Stimulated activated CD4-positive, alpha-beta T cell treated with anti-CD3 and anti-CD28 coated beads, Interleukin-2, amount 100 ng/mL, for 24 hours (primary cell): ENCODE measurements at places on chromosomes 3 and 15.

DNA sequence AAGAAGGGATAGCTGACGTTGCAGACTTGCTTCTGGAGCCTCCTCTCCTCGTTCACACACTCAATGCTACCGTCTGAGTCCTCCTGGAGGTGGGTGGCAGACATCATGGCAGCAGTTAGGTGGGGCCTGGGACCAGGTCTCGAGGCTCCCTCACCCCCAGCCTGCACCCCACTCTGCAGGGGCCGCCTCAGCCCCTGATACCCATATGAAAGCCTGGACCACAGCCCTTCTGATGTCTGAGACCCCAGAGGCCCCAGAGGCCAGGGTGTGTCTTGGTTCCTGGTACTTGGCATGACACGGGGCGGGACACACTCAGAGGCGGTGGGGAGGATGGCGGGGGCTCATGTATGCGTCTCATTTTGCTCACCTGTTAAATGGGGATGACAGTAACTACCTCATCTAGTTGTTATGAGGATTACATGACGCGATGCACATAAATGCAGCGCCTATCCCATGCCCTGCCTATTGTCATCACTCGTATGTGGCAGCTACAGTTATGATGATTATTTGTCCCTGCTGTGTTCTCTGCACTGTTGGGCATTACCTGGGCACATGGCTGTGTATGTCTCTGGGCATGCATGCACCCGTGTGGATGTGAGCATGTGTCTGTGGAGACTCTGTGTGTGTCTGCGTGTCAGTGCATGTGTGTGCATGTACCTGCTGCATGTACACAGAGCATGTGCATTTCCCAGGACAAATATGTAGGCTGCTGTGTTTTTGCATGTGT is 39.9 kb downstream of the FEM1B start:
- no peak for DNase-seq

DNA sequence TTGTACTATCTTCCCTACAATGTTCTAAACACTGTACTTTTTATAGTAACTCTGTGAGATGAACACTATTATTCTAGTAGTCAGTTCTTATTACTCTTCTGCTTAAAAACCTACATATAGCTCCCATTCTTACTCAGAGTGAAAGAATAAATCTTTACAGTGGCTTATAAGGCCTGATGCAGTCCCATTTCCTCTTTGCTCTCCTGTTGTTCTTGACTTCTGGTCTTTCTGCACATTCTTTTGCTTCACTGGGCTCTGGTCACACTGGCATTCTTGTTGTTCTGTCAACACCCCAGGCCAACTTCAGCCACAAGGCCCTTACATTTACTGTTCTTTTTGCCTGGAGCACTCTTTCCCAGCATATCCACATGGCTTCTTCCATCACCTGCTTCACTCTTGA is 58.2 kb upstream of the TP63 start:
- DNase-seq: no peak

DNA sequence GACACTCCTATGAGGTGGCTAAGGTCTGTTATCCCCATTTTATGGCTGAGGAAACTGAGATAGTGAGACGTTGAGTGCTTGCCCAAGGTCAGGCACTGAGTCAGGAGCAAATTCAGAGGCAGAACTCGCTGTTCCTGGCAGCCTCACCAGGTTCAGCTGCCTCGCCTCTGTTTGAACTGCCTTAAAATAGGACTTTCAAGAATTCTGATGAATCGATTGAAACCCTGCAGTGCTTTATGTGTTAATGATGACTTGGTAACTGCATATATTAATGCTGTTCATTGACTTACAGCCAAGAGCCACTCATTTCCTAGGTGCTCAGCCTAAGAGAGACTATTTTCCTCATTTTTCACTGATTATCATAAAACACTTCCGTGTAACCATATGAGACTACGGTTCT is 79.5 kb upstream of the BHLHE40 start:
- no peak for DNase-seq

- no peak for DNase-seq
Observed at GRCh38 chr15:32877252-32878019, 159.6 kb downstream of the GREM1 start.

DNA sequence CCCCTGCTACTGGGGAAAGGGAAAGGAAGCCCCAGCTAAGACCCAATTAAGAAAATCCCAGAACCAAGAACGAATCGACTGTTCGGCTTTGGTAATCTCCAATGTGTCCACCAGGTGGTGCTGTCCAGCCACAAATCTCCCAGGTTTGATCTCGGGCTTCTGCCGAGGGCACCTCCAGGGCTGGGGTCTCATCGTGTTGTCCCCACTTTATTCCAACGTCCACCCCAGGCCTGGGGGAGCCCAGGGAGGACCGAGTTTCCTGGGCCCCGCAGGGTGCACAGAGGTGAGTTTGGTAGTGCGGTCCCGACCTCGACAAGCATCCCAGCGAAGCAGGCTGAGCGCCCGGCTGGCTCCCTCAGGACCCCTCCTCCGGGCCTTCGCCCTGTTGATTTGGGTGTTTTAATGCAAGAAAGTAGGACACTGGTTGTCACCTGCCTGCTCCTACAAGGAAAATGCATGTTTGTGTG is 185.1 kb downstream of the GOLGA6L6 start:
- DNase-seq: peak; percentile 90

DNA sequence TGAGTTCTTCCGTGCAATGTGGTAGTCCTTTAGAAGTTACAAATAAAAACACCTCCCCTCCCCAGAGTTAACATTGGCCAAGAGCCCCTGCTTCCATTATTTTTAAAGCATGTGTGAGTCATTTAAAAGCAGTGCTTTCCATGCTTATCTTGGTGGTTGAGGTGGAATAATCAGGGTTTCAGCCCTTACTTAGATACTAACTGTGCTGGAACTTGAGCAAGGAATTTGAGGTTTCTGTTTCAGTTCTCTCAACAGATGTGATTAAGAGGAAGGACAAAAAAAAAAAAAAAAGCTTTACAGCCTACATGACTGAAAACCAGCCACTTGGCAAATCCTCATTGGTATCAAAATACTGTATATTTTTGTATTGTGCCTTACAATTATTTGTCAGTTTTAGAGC is 64.5 kb downstream of the CGNL1 start:
- DNase-seq: no peak

DNA sequence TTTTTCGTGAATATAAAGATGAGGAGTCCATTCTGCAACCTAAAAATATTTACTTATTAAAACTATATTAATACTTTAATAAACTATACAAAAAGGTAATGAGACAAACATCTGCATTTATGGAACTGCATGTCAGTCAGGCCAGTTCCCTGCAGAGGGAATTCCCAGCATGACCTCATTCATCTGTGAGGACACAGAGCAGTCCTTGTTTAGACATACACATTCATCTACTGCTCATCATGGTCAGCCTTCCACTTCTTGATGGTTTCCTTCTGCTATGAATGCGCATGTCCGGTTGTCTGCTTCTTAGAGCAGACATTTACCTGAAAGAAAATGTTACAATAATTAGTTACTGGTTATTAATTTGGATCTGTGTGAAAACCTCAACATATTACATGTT is 3.3 kb upstream of the ACTR8 start:
- no peak for DNase-seq

DNA sequence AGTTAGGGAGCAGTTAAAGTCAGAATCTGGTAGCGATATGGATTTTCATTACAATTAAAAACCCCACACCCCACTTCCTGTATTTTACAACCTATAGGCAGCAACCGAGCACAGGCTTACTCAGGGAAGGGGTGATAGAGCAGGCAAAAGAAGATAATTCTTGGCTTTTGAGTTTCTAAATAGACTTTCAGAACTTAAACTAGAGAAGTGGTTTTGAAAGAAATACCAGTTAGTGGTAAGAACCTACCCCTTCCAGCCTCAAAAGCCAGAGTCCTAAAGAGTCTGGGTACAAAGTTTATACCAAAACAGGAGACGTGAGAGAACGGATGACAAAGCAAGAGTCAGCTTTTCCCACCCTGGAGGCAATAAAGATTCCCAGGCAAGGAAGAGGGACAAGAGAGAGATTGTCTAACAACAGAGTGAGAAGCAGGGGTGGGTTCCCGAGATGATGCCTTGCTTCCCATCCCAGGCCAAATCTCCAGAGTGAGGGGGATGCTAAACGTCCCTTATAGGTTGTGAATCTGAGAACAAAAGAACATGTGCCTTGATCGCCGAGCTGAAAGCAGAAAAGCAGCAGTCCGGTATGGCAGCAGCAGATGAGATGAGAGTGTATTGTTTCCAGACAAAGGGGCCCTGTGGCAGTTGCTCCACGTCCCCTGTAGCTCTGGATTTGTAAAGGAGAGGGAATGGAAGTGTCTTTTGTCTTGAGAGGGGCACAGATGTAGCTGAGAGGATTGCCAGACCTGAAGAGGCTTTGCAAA is 36.8 kb downstream of the KLHL6 start:
- DNase-seq: no peak

- DNase-seq: no peak
Observed at GRCh38 chr3:110528305-110529121, 543.1 kb upstream of the NECTIN3 start.

DNA sequence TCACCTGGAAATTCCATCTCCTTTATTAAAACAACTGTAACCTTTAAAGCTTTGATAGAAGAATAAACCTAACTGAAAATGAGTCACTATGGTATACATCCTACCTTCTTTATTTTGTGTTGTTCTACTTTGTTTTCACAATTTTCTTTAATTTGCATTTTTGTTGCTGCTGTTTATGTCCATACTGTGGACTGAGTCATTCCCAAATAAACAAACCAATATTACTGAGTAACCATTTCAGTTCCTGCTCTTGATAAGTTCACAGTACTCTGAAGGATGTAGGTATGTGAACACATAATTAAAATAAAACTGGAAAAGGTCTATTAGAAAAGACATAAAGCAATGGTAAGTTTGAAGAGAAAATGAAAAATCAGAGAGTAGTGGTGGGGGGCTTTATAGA is 528.5 kb upstream of the GOLIM4 start:
- DNase-seq: no peak

DNA sequence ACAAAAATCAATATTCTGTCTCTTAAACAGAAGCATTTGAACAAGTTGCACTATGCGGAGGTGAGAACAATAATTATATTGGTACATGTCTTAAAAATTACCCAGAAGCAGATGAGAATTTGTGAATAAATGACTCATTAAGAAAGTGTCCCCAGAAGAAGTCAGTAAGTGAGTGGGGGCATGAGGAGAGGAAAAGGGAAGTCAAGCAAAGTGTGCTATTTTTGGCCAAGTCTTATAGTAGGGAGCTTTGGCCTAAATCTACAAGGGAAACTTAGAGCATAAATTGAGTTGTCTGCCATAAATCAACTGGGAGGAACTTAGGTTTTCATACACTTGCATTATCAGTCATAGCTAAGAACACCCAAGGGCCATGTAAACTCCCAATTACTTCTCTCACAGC is 86.9 kb upstream of the SATB1 start:
- no peak for DNase-seq

DNA sequence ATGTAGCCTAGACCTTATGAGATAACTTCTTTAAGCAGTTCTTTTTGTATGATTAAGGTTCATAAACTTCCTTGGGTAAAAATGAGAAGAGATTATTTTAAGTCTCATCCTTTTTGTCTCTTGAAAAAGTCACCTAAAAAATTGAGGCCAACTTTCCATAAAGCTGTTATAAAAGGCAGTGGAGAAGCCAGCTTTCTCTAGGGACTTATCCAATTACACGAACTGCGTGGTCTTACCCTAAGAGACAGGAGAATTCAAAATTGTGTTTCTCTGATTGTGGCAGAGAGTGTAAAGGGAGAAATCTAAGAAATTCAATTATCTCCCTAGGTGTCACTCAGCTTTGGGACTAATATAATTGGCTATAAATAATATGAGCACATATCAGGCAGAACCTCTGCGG is 262.0 kb downstream of the SHOX2 start:
- DNase-seq: no peak

GRCh38 chr3:107660306-107660976 is 137.7 kb downstream of the BBX start:
- DNase-seq: no peak

- DNase-seq: no peak
Observed at GRCh38 chr3:157819270-157820156, 286.7 kb downstream of the SHOX2 start.

DNA sequence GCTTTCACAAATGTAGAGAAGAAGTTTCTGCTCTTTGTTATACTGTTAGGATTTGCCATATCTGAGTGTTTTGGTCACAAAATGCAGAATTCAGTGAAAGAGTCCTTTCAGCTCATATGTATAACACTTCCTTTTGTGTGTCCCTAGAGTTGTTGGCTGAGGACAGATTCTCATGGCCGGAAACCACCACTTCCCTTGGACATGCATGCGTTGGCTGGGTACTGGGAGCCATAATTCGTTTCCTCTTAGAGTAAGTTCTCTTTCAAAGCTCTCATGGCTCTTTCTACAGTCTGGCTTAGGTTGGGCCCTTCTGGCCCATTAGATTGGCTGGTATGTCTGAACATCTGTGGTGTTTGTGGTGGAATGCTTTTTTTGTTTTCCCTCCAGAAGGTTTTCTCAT is 298.5 kb downstream of the DIPK2A start:
- no peak for DNase-seq

GRCh38 chr3:33134026-33134625 is 20.3 kb downstream of the CRTAP start:
- no peak for DNase-seq

DNA sequence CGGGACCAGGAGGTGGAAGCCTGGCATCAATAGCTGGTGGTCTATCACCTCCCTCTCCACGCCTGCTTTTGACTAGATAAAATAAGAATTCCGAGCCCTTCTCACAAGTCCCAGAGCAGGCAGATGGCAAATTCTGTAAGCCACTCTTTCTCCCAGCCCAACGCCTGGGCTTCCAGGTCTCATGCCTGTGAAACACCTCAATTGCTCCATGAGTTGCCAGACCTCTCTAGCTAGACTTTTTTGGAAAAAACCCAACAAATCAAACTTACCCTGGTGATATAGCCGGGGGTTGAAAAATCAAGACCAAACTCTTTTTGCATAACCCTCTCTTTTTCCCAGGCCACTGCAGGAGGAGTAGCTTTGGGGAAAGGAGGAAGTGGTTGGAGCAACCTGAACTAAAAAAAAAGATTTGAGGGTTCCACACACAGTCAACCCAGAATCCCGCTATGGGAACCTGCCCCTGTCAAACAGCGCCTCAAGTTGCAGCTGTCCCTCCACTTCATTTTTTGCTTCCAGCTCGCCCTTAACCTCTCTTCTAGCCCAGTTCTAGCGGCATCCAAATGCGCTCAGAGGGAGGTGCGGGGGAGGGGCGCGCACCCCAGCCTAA is 7.0 kb downstream of the BHLHE40 start:
- DNase-seq: no peak
